ENCODE measurements at places on chromosomes 1 and 21.

DNA sequence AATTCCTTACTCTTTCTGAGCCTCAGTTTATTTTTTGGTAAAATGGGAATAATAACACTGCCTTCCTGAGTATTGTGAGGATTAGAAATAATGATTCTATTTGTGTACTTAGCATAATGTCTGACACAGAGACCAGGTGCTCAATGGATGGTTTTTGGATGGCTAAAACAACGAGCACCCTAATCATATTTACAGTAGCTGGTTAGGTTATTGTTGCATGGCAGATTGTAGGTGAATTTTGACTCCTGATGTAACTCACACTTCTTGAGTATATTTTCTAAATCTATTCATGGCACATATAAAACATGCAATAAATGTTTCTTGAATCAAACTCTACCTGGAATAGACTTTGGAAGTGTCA is 11.9 kb upstream of the DUSP10 start:
- no peak for DNase-seq

DNA sequence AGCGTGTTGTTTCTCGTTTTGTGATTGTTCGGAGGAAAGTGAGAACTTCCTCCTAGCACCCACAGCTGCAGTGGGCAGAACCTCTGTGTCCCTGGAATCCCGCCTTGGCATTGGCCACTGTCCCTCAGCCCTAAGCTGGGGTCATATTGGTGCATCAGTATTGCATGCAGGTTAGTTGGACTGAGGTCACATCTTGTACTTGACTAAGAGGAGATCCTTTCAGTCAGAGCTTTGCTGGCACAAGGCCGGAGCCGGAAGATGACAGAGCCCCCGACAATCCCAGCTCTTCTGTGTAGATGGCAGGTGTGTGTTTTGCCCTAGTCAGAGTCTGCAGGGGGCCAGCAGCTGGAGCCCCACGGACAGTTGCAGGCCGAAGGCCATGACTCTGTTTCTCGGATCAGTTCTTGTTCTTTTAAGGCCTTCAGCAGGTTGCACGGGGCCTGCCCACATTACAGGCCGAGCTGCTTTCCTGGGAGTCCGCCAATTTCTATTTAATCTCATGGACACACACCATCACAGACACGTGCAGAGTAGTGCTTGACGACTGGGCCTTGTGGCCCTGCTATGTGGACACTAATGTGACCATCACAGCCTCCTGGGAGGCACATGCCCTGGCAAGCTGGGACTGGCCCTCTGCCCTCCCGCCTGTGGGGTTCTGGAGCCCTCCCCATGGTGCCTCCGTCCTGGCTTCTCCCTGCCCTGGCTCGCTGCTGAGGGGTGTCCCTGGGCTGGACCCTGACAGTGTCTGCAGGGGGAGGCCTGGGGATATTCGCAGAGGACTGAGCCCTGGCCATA is 14.9 kb downstream of the SNAP47 start:
- DNase-seq: no peak

- DNase-seq: no peak
Observed at GRCh38 chr1:32897082-32898049, 3.8 kb downstream of the TMEM54 start.

GRCh38 chr1:94382201-94382600 is 36.0 kb upstream of the ABCD3 start:
- no peak for DNase-seq

- DNase-seq: no peak
Observed at GRCh38 chr1:93571623-93572310, 109.9 kb downstream of the BCAR3 start.

- peak; percentile 71 for DNase-seq
Observed at GRCh38 chr1:89483010-89483756, 41.4 kb upstream of the LRRC8B start.

GRCh38 chr1:107430540-107431228 is 289.8 kb downstream of the NTNG1 start:
- peak; percentile 21 for DNase-seq

DNA sequence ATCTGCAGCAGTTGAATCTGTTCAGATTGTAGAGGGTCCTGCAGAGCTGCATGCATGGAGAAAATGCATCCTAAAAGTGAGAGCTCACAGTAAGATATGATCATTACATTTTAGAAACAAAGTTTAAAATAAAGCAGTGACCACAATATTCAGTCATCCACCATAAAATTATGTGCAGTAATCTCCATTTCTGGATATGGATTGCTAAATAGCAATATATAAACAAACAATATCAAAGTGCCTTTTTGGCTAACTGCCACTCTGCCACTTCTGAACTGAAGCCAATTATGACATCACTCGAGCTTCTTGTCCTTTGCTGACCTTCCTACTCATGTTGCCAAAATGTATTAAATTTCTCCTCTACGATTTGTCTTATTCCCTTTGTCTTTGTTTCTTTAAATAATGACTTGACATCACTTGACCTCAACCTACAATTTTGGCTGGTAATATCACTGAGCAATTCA is 262.0 kb upstream of the CXADR start:
- no peak for DNase-seq
